ENCODE measurements at places on chromosomes 1 and 21.

DNA sequence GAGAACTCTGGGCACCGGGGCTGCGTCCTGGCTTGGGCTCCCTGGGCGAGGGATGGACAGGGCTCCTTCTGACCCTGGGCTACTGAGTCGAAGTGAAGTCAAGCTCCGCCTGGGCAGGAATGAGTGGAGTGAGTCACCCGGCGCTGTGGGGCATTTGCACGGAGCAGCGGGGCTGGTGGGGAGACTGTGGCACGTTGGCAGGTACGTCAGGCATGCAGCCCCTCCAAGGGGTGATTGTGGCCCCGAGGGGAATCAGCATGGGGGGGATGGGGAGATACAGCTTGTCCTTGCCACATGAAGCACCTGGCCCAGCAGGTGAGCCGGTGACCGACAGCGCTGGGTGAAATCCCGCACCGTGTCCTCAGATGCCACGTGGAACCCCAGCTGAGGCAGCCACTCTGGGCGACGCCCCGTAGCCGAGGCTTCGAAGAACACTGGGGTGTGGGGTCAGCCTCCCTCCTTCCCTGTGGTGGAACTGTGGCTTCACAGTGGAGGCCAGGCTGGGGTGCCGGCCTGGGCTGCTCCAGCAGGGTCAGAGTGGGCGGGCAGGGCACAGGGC lies 62.3 kb downstream of the COL18A1 start:
- no peak for DNase-seq

- no peak for DNase-seq
Measured at GRCh38 chr1:168280296-168280927, at the start of gene TBX19. TSS of gene TBX19 (plus strand) at chr1:168280877. CDS start at chr1:168281091, 214 bp downstream.

DNA sequence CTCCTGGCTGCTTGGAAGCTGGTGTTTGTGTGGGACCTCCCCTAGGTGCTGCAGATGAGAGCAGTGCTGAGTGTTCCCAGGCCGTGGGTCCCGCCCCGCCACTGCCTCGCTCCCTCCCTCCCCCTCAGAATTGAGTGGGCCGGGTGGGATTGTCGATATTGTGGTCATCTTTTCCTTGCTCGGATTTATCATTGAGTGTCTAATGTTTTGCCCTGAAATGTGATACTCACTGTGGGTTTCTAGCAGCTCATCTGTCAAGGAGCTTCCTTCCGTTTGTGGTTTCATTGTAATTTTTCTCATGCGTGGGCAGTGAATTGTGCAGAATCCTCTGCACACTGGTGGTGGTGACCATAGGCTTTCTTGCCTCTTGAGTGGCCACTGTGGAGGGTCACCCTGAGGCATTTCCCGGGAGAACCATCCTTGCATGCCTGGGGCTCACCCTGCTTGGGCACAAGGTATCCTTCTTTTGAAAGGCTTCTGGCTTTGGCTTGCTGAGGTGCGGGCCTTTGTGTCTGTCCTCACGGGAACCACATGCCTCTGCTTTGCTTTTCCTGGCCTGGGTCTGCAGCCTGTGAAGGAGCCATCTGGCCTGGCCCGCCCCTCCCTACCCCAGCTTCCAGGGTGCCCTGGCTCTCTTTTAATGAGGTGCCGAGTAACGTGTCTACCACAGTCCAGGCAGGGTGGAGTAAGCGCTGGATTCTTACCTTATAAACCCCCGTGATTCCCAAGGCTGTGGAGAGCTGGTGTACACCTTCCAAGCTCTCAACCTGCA lies 25.6 kb downstream of the SLX9 start:
- no peak for DNase-seq

- DNase-seq, result no peak
Measured at GRCh38 chr1:151620286-151620685, 8.4 kb downstream of the SNX27 start.

- DNase-seq, result no peak
Measured at GRCh38 chr1:184116287-184116686, 64.8 kb downstream of the TSEN15 start.

DNA sequence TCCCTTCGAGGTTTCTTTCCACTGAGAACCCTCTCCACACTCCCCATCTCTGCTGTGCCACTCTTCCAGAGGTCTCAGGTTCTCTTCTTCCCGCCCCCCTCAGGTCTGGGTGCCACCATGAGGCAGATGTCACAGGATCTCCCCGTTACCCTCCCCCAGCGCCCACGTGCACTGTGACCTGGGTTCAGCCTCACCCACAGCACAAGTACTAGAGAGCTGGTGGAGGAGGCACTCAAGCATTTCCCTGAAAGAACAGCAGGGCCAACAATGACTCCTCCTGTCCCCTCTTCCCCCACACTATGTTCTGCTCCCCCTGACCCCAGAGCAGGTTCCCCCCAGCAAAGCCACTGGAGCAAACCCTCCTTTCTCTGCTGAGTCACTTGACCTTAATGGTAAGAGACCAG lies 14.3 kb downstream of the PLEKHA6 start:
- no peak for DNase-seq

GRCh38 chr1:244088161-244088560 lies 37.1 kb downstream of the ZBTB18 start:
- no peak for DNase-seq

GRCh38 chr1:206469933-206470691 lies at the start of gene IKBKE:
TSS of gene IKBKE (plus strand) at chr1:206470476. CDS start at chr1:206473228, 2,752 bp downstream.
- no peak for DNase-seq

- DNase-seq, result no peak
Measured at GRCh38 chr1:201955729-201956143, 433 bp downstream of the TIMM17A start.

DNA sequence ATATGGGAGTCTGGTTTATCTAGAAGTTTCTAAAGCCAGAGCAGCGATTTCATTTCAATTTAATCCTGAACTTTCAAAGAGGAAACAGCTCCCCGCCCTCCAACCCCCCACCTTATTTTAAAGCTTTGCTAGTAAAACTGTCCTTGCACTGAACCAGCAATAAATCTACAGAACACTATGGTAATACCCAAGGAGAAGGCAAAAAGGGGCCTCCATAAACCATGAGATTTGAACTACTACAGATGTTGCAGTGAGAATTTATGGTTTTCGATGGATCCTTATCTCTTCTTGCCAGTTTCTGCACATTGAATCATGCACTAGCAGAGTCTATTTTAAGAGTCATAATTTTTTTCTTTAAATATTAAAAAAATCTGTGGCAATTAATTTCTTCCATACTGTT lies 64.8 kb upstream of the BEND5 start:
- DNase-seq, result no peak

DNA sequence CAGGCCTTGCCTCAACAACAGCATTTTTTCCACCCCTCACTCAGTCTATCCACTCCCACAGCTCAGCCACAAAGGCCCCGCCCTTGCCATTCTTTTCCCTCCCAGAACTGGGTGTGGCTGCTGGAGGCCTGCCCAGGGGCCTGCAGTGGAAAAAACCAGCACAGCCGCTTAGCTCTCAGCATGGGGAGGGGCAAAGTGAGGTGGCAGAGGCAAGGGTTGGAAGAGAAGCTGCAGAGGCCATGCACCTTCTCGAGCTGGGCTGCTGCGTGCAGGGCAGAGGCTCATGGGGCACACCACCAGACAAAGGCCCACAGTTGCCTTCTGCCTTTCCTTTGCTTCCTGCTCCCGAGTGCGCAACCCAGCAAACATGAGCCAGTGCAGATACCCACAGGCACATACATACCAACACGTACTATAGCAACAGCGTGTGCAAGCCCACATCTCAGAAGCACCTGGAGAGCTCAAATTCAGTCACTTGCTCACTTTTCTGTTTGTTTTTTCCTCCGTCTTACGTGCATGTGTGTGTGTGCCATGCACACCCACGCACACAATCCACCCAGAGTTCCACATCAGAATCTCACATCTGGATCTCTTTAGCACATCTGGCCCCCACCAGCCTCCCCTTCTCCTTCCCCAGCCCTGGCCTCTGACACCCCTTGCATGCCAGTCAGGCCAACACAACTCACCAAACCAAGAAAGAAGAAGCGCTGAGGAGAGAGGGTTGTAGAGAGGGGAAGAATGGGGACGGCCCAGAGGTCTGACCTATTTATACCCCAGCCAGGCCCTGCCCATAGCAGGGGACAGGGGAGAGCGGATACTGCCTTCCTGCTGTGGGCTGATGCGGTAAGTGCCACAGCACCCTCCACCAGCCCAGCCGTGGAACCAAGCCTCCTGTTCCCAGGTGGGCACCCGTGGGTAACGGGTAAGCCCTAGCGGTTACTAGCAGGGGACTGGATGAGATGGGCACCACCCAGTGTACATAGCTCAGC lies at the start of gene S100A4:
S100A4 (minus strand) TSS at position 740 of the 989 bp plus-strand sequence. CDS start 1,012 bp downstream, outside the sequence.
- peak; percentile 68 for DNase-seq

GRCh38 chr1:167454304-167454893 lies 63.9 kb downstream of the CD247 start:
- no peak for DNase-seq

DNA sequence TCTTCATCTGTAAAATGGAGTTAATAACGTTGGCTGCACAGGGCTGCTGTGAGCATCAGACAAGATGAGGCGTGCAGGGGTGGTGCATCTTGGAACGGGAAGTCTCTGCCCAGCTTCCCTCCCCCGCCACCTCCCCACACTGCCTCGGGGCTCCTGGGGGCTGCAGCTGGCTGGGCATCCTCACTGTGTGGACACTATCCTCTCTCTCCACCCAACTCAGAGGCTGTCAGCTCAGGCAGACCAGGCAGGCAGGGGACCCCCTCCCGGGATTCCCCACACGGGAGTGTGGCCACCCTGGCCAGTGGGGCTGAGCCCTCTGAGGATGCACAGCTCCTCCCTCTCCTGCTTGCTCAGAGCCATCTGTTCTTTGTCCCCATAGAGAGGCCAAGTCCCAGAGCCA lies 122.7 kb downstream of the CCDC185 start:
- no peak for DNase-seq

DNA sequence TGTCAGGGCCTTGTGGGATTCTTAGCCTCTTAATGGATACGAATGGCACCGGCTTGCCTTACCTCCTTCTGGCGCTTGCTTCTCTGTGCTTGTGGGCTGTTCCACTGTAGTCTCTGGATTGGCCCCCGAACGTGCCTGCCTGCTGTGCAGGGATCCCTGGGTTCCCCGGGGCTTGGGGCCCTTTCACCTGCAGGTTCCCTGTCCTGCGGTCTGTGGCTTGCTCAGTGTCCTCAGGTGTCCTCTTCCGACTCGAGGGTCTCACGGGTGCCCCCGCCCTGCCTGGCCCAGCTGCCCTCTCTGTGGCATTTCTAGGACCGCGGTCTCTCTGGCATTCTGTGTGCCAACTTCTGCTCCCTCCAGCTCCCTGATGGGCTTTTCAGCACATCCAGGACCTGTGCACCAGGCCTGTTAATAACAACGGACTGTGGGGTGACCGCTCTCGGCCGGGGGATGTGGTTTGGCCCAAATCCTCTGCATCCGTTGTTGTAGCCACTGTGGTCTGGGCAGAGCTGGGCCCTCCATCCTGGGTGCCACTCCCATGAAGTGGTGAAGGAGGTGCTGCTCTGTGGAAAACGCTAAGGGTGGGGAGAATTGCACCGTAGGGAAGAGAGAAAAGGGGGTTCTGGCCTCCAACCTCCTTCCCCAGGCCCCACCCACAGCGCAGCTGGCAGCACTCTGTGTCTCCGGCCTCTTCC lies 12.4 kb downstream of the COL18A1 start:
- no peak for DNase-seq

- DNase-seq, result no peak
Measured at GRCh38 chr1:211616231-211616964, 37.4 kb upstream of the SLC30A1 start.

DNA sequence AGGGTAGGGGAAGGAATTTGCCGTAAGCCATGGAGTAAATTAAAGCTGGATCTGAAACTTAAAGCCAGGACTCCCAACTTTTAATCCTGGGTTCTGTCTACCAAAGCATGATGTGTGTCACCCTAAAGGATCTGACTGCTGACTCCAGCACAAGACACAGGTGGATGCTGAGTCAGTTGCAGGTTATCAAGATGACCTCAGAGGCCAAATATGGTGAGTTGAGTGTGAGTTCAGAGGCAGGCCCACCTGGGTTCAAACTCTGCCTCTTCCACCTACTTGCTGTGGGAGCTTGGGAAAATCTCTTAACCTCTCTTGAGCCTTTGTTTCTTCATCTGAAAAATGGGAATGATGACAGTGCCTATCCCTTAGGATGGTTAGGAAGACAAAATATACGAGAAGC lies 16.7 kb upstream of the LDLRAP1 start:
- no peak for DNase-seq

- no peak for DNase-seq
Measured at GRCh38 chr1:116690849-116691406, 23.4 kb upstream of the IGSF3 start.

- DNase-seq, result no peak
Measured at GRCh38 chr1:19435181-19435580, 50.2 kb downstream of the CAPZB start.

- no peak for DNase-seq
Measured at GRCh38 chr1:204136814-204137213, 15.0 kb downstream of the ETNK2 start.

- DNase-seq, result no peak
Measured at GRCh38 chr1:11053758-11054137, 6.1 kb downstream of the SRM start.

DNA sequence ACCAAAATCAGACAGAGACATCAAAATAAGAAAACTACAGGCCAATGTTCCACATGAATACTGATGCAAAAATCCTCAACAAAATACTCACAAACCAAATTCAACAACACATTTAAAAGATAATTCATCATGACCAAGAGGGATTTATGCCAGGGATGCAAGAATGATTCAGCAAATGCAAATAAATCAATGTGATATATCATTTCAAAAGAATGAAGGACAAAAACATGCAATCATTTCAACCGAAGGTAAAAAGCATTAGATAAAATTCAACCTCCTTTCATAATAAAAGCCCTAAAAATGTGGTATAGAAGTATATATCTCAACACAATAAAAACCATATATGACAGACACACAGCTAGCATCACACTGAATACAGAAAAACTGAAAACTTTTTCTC lies 81.5 kb upstream of the LYPLAL1 start:
- no peak for DNase-seq

GRCh38 chr1:89025928-89026327 lies 3.3 kb upstream of the GBP3 start:
- no peak for DNase-seq

DNA sequence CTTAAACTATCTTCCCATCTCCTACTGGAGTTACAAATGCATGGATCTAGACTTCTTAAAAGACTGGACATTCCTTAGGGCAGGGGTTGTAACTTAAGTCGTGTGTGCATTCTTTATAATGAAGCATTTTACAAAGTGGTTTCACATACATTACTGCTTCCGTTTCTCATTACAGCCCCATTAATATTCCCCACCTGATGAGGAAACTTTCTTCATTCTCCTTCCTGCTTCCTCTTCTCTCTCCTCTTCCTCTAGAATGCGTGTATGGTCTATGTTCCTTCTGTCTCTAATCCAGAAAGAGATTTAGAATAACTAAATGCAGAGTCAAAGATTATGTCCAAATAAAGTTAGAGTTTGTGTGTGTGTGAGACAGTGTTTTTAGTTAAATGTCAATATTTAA lies 1.8 kb upstream of the CAP1 start:
- no peak for DNase-seq

GRCh38 chr1:45908611-45909140 lies 105.3 kb downstream of the MAST2 start:
- no peak for DNase-seq

DNA sequence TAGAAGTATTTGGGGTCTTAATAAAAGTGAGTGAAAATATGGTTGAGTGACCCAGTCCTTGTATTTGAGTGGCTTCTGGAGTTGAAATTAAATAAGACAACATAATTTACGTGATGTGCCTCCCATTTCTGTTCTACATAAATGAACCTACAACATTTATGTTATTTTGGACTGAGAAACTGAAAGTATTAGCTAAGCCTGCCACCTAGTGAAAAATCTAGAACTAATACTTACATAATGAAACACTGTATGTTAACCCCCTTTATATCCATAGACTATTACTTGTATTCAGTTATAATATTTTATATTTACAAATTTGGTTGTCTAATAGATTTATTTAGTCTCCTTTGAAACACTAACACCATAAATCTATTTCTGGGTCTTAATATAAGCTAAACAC lies 298.9 kb downstream of the KCNT2 start:
- DNase-seq, result no peak
